ENCODE measurements at places on chromosomes 13 and 19. TPM values are rescaled to one million over a fixed set of nuclear protein-coding genes. Genes with fewer than 3 reads are reported as not detected.

DNA sequence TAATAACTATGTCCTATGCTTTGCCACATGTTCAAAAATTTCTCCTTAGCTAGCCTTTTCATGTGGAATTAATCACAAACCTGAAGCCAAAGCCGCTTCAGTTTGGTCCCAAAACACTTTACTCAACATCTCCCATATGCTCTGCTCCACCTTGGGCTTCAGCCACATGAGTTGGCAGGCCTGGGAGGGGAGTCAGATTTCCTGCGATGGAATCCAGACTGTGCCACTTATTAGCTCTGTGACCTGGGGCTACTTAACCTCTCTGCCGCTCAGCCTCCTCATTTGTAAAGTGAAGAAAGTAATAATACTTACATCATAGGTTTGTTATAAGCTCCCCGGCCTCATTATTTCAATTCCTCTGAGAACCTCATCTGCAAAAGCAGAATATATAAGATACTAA lies 272.0 kb downstream of the LMO7 start:
- no peaks in the 10 kb centered on the region for H3K4me1 ChIP-seq
- no peaks in the 10 kb centered on the region for H3K36me3 ChIP-seq
- DNase-seq: no peak
- no peak overlapping the region for H3K27ac ChIP-seq
- no peak overlapping the region for H3K4me3 ChIP-seq
- peaks cover 4% of the 10 kb centered on the region for H3K27me3 ChIP-seq

DNA sequence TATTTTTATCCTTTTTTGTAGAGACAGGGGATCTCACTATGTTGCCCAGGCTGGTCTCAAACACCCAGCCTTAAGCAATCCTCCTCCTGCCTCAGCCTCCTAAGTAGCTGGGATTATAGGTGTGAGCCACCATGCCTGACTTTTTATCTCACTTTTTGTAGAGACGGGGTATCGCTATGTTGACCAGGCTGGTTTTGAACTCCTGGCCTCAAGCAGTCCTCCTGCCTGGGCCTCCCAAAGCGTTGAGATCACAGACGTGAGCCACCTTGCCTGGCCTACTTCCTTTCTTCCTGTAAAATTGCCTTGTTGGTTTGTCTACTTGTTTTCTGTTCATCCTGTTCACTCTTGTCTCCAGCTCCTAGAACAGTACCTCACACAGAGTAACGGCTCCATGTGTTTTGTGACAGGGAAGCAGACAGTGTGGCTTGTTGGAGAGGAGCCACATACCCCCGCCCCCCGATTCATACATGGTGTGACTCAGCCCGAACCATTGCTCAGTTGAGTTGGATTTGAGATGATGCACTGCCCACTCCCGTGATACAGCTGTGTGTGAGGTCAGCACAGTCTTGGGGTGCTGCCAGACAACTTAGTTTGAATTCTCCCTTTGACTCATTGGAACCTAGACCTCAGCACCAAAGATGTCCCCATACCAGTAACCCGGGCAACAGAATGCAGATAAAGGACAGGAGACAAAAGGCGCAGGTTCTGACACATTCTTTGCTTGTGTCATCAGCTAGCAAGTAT lies 34.2 kb downstream of the GPR42 start:
- H3K27ac ChIP-seq: no peak overlapping the region
- H3K4me1 ChIP-seq: no peaks in the 10 kb centered on the region
- H3K36me3 ChIP-seq: no peaks in the 10 kb centered on the region
- peaks cover 2% of the 10 kb centered on the region for H3K27me3 ChIP-seq
- peak; percentile 92 for DNase-seq

Gene LCP1
- polyA plus RNA-seq: not detected

- peaks cover 12% of the 10 kb centered on the region for H3K36me3 ChIP-seq
- H3K4me3 ChIP-seq: no peak overlapping the region
- no peaks in the 10 kb centered on the region for H3K27me3 ChIP-seq
- H3K4me1 ChIP-seq: no peaks in the 10 kb centered on the region
- peak; percentile 68 for DNase-seq
- no peak overlapping the region for H3K27ac ChIP-seq
Observed at GRCh38 chr19:21158523-21159135, 16.8 kb downstream of the ZNF431 start.

DNA sequence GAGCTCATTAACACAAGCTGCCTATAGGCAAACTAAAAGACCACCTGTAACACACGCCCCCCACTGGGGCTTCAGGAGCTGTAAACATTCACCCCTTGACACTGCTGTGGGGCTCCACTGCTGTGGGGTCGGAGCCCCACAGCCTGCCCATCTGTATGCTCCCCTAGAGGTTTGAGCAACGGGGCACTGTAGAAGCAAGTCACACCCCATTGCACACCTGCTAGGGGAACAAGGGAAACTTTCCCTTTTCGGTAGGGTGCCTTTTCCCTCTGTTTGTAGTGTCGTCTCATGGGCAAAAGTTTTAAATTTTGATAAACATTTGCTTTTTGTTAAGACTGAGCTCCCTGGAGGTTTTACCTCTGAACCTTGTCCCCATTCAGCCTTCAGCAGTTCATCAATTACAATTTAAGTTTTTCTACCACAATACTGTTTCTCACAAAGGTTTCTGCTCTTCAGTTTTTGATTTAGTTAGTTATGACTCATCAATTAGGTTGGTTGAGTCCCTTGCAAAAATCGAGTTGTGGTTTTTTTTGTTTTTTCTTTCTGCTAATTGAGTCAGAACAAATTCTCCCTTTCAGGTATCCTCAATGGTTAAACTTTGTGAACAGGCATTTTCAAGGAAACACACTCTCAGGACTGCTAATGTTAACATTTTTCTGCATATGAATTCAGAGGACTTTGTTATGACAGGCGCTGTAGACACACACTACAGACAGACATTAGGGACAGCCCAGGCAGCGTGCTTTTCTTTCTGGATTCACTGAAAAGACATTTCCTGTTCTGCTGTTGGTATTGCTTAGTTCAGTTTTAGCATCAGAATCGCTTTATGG lies 35.1 kb downstream of the ZNF433 start:
- H3K27ac ChIP-seq: no peak overlapping the region
- H3K4me1 ChIP-seq: peaks cover 3% of the 10 kb centered on the region
- no peak overlapping the region for H3K4me3 ChIP-seq
- DNase-seq: peak; percentile 43

Gene IQCN
- 0.67 TPM for polyA plus RNA-seq

Gene SNRPA
- 158 TPM for polyA plus RNA-seq

Gene RINL
- 1.9 TPM for polyA plus RNA-seq

Gene MBD3L3
- polyA plus RNA-seq: not detected

- no peaks in the 10 kb centered on the region for H3K4me1 ChIP-seq
- DNase-seq: peak; percentile 88
- no peak overlapping the region for H3K4me3 ChIP-seq
- no peaks in the 10 kb centered on the region for H3K36me3 ChIP-seq
- H3K27ac ChIP-seq: no peak overlapping the region
Observed at GRCh38 chr13:27374650-27375049, 49.8 kb upstream of the GTF3A start.

Gene HPN
- not detected for polyA plus RNA-seq

Gene SLITRK6
- 1.1 TPM for polyA plus RNA-seq

Gene KLK3
- not detected for polyA plus RNA-seq

DNA sequence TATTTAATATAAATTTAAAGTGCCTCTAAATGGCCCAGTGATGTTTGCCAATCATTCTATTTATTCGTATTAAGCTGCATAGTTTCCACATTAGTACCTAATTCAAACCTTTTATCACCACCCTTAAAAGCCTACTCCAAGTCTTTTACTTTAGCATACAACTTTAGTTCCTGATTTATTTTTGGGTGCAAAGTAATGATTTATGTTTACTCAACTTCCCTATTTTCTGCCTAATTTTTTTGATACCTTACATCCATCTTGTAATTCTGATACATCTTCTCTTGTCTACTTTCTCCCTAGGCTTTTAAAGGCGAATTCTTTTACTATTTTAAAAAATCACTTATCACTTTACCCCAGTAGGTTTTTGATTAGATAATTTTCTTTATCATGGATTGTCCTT lies 2651.1 kb upstream of the PCDH20 start:
- no peaks in the 10 kb centered on the region for H3K27me3 ChIP-seq
- DNase-seq: no peak
- H3K4me1 ChIP-seq: no peaks in the 10 kb centered on the region
- no peaks in the 10 kb centered on the region for H3K36me3 ChIP-seq
- no peak overlapping the region for H3K4me3 ChIP-seq

DNA sequence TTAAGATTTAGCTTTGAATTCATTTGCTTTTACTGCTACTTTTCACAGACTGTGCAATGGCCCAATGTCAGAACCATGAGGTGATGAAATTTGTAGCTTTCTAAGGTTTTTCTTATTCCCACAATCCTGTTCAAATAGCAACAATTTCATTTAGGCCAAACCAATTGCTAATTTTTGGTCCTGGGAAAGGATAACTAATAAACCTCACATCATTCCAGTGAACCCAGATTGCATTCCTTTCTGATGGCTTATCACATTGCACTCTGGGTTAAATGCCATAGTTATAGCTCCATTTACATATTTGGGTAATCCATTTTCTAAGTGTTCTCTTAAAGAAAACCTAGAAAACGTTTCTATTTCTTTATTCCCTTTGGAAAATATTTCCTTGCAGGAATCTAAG lies 22.9 kb upstream of the POMP start:
- H3K4me3 ChIP-seq: no peak overlapping the region
- no peak overlapping the region for H3K27ac ChIP-seq
- peak; percentile 84 for DNase-seq
- peaks cover 2% of the 10 kb centered on the region for H3K4me1 ChIP-seq
- H3K36me3 ChIP-seq: no peaks in the 10 kb centered on the region

Gene CBY2
- polyA plus RNA-seq: not detected

Gene LGI4
- polyA plus RNA-seq: 0.06 TPM

- H3K27ac ChIP-seq: peak overlapping the region; percentile 36
- H3K36me3 ChIP-seq: no peaks in the 10 kb centered on the region
- no peaks in the 10 kb centered on the region for H3K27me3 ChIP-seq
Observed at GRCh38 chr13:109274188-109274821, 512.1 kb downstream of the IRS2 start.

- no peak overlapping the region for H3K4me3 ChIP-seq
- H3K27ac ChIP-seq: peak overlapping the region; percentile 65
- peak; percentile 49 for DNase-seq
- H3K27me3 ChIP-seq: peaks cover 9% of the 10 kb centered on the region
Observed at GRCh38 chr19:524062-524674, 7.4 kb upstream of the CDC34 start.

- peaks cover 59% of the 10 kb centered on the region for H3K27me3 ChIP-seq
- H3K36me3 ChIP-seq: no peaks in the 10 kb centered on the region
- DNase-seq: no peak
- H3K27ac ChIP-seq: no peak within 1 kb of the TSS
- H3K4me3 ChIP-seq: no peak within 1 kb of the TSS
Observed at GRCh38 chr19:49441210-49441959, at the start of gene SLC17A7. Gene SLC17A7 (minus strand): TSS chr19:49441527. CDS start chr19:49441379, 148 bp downstream.

- no peaks in the 10 kb centered on the region for H3K27me3 ChIP-seq
- no peaks in the 10 kb centered on the region for H3K4me1 ChIP-seq
- no peak for DNase-seq
- H3K27ac ChIP-seq: no peak overlapping the region
- H3K4me3 ChIP-seq: no peak overlapping the region
Observed at GRCh38 chr13:68938639-68939038, 1169.0 kb upstream of the ATXN8OS start.

- peaks cover 39% of the 10 kb centered on the region for H3K4me1 ChIP-seq
- H3K27ac ChIP-seq: peak overlapping the region; percentile 70
- H3K4me3 ChIP-seq: no peak overlapping the region
Observed at GRCh38 chr19:31326329-31327028, 22.8 kb downstream of the TSHZ3 start.

Gene SOHLH2
- 0.17 TPM for polyA plus RNA-seq

DNA sequence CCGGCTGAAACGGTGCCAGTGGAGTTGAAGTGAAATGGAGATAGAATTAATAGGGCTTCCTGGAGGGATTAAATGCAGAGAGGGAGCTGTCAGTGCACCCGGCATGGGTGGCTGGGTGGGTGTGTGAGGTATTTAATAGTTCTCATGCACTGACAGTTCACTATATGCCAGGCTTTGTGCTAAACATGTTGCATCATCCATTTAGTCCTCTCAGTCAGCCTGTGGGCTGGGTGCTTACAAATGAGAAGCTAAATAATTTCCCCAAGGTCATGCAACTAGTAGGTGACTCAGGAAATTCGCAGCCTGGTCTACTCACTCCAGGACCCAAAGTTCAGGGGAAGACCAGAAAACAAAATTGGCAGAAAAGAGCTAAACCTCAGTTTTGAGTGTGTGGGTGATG lies 63.5 kb upstream of the SPATA13 start:
- no peaks in the 10 kb centered on the region for H3K27me3 ChIP-seq
- no peak overlapping the region for H3K4me3 ChIP-seq
- no peaks in the 10 kb centered on the region for H3K4me1 ChIP-seq
- peak; percentile 76 for DNase-seq
- no peak overlapping the region for H3K27ac ChIP-seq
- no peaks in the 10 kb centered on the region for H3K36me3 ChIP-seq

DNA sequence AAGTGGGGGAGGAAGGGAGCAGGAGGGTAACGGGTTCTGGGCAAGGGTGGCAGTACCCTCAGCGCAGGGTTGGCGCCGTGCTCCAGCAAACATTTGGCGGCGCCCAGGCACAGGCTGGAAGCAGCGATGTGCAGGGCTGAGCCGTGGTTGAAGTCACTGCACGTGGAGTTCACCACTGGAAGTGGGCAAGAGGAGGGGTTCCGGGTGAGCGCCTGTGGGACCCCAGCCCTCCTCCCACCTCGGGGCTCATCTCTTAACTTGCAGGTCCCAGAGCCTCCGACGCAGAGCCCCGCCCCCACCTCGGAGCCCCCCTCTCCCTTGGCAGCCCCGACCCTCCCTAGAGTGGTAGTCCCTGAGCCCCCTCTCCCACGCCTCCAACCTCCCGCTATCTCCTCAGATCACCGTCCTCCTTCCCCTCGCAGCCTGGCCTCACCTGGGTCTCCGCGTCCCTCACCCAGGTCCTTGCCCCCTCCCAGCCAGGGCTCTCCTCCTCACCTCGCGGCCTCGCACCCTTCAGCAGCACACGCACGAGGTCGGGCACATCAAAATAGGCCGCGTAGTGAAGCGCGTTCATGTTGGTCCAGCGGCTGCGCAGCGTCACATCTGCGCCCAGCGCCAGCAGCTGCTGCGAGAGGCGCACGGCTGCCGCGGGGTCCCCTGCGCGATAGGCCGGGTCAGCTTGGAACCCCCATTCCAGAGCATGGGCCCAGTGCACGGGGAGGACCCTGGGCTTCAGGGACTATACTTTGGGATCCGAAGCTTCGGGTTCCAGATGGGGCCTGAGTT lies 6.4 kb downstream of the CLIP3 start:
- peaks cover 58% of the 10 kb centered on the region for H3K36me3 ChIP-seq
- no peak for DNase-seq
- no peaks in the 10 kb centered on the region for H3K4me1 ChIP-seq
- no peak overlapping the region for H3K4me3 ChIP-seq
- no peaks in the 10 kb centered on the region for H3K27me3 ChIP-seq

GRCh38 chr19:50893047-50893736 lies 18.0 kb downstream of the KLK4 start:
- H3K4me1 ChIP-seq: no peaks in the 10 kb centered on the region
- no peak for DNase-seq
- no peaks in the 10 kb centered on the region for H3K27me3 ChIP-seq
- no peak overlapping the region for H3K4me3 ChIP-seq

Measured in IMR-90 (cell line).